ENCODE measurements at places on chromosomes 11 and 22.

- no peak for DNase-seq
Measured at GRCh38 chr11:78717041-78717440, 142.4 kb upstream of the NARS2 start.

DNA sequence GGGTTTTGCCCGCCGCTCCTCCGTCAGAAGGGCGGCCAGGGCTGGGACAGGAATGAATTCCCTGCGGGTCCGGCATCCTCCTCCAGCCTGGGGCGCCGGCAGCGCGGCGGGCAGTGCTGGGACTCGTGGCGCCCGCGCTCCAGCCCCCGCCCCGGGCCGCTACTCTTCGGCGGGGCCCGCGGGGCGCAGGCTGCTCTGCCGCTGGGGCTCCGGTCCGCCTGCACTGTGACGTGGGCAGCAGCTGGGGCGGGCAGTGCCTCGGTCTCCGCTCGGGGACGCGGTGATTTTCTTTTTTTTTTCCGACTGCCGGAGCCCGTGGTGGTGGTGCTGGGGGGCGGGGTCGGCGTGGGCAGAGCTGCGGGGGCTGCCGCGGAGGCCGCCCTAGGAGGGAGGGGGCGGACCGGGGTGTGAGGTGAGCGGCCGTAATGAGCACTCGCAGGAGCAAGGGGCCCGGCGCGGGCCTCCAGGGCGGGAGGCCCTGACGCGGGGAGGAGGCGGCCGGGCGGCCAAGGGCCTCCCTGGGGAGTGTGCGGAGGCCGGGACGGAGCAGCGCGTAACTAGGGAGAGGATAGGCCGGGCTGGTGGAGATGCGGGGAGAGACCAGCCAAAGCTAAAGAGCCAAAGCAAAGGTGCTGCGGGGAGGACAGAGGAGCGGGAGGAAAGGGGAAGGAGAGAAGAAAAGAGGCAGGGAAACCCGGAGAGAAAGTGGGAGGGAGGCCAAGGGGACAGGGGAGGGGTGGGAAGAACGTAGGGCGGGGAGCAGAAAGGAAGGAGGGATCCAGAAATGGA, 73.3 kb upstream of the ZBED5 start:
- peak; percentile 62 for DNase-seq

GRCh38 chr22:25970999-25971811, 198.1 kb upstream of the SEZ6L start:
- DNase-seq, result no peak

DNA sequence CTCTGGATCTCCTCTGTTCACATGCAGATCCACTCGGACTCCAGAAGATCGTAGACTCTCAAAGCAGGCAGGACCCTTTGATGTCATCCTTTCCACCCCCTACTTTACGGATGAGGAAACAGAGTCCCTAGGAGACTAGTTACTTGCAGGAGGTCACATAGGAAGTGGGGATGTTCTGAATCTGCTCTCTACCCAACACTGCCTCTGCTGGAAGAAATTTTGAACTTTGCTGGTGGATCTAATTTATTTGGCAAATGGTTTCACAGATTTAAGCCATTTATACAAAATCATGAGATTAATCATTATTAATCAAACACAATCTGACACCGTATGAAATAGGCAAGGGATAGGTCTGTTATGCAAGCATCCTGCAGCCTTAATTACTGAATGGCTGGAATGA, 55.0 kb upstream of the USP47 start:
- no peak for DNase-seq

DNA sequence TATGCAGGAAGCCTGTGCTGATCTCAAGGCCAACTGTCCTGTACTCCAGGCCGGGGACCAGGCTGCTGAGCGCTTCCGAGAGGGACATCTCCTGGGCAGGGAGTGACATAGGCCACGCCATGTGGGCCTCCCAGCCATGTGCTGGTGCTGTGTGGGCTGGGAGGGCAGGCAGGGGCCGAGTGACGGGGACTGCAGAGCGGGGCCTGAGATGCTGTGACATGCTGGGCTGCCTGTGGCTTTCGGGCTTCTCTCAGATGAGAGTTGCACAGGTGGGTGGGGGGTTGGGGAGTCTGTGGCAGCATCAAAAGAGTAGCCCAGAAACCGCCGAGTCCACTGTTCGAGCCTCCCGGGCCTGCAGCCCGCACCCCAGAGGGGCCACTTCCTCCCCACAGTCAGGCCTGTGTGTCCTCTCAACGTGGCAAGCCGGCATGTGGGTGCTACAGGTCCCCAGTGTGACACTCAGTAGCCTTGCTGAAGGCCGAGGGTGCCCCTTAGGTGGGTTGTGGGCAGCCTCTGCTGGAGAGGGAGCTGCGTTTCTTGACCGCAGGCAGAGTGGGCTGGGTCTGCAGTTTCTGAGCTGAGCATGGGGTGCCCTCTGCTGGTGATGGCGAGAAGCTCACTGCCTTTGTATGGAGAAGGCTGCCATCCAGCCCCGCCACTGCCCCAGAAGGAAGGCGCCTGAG, 101.2 kb downstream of the BCR start:
- no peak for DNase-seq

GRCh38 chr11:100578831-100579311, 108.2 kb upstream of the ARHGAP42 start:
- no peak for DNase-seq

GRCh38 chr22:26588729-26589366, 1.1 kb downstream of the TPST2 start:
- no peak for DNase-seq

GRCh38 chr22:23743303-23743705, 7.6 kb downstream of the ZNF70 start:
- peak; percentile 26 for DNase-seq

- DNase-seq, result no peak
Measured at GRCh38 chr11:46678741-46679130, 21.7 kb downstream of the ARHGAP1 start.

DNA sequence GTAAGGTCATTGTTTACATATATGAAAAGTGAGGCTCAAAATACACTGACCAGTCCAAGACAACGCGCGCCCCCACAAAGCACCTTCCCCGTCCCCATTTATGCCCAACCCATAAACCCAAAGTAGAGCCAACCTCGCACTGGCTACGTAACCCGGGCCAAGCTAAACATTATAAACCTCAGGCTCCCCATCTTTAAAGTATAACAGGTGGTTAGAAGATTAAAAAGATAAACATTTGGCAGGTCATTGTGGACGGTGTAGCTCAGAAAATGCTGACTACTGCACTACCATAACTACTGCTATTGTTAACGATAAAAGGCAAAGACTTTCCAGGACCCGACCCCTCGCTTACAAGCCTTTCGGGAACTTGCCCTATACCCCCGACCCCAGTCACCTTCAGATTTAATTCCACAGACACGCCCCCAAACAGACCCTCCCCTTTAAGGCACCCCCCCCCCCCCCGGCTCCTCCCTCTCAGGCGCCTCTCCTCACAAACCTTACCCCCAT, 470 bp downstream of the NUMA1 start:
- DNase-seq, result peak; percentile 46

- DNase-seq, result no peak
Measured at GRCh38 chr11:70503468-70504221, 105.3 kb downstream of the CTTN start.

GRCh38 chr11:68982134-68982533, 1.3 kb upstream of the MRGPRD start:
- no peak for DNase-seq

DNA sequence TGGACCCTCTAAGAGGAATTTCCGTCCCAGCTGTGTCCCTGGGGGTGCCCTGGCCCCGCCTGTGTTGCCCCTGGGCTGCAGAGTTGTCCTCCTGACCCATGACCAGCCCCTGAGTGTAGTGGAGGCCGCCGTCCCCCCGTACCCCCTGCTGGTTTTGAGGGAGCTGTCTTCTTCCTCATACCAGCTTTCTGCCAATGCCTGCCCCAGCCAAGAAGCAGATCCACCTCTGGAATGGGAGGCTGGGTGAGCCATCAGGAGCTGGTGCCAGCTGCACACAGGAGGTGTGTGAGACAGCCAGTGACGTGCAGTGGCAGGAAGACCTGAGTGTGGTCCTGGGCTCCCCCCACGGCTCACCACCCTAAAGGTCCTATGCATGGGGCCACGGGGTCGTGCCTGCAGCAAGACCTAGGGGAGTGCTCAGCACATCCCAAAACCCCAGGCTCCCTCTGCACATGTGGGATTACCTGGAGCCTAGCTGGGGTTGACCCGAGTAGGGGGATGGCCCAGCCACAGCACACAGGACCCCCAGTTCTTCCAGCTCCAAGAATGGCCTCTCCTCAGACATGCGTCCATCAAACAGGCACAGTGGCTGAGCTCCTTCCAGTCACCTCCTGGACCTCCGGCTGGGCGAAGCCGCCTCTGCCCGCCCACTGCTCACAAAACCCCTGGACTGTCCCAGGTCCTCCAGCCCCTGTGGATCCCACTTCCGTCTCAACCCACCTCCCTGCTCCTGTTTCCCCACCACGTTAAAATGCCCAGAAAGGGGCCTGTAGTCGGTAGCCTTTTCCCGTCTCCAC, 647.6 kb downstream of the BRD1 start:
- no peak for DNase-seq

DNA sequence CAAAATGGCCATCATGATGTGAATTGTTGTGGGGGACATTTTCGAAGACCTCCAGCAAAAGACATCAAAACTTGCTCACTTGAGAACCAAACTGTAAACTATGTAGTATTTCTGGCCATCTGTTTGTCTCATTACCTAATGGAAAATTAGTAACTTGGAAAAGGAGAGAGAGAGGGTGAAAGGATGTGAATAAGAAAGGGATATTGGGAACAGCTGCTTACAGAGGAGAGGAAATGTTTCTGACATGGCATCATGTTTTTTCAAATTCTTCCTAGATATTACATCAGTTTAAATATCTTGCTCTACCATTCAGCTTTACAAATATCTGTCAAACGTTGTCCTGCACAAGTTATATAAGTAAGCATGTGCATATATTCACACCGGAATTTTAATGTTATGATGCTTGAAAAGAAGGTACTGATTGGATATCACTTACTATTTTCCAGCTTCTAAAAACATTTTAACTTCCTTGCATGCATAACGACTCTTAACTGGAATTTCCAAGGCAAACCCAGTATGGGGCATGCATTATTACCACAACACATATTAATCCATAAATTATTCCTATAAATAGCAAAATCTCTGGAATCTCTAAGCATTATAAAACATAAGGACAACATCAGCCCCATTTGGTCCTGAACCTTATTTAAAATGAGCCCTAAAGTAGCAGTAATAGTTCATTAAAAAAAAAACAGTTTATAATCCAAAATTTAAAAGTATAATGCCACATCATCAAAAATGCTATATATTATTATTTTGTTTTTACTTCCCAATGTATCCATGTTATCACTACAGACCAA, 20.0 kb downstream of the GUCY1A2 start:
- no peak for DNase-seq

- no peak for DNase-seq
Measured at GRCh38 chr11:31845331-31845730, 34.2 kb upstream of the PAX6 start.

DNA sequence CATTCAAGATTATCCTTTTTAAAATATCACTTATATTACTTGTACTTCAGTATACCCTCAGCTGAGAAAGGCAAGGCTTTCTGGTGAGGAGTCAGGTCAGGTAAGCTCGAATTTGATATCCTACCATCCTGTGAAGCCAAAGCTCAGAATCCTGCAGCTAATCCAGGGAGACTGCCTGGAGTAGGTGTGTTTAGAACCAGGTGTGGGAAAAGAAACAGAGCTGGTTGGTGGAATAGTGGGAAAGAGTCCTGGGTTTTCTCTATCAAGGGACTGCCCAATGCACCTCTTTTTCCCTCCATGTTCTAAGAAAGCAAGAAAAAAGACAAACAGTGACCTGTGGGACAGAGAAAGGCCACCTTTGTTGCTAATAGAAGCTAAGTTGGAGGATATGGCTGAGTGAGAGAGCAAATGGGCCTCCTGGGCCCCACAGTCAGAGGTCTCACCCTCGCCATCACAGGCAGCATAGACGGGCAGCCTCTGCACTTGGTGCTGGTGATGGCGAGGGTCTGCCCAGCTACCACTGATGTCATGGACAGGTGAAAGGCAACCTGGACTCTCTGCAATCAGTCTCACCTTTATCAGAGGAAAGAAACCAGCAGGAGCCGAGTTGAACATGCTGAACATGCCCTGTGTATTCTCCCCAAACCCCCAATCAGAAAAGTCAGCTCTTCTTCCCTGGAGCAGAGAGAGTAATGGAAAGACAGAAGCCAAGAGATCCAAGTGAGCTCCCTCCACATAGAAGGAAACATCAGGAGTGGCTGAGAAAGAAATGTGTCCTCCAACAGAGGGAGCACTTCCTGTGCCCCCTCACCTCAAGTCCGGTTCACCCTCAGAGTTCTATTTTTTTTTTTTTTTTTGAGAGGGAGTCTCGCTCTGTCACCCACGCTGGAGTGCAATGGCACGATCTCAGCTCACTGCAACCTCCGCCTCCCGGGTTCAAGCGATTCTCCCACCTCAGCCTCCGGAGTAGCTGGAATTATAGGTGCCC, 491.3 kb downstream of the BUD13 start:
- no peak for DNase-seq

GRCh38 chr11:122732342-122733315, 77.1 kb downstream of the UBASH3B start:
- DNase-seq, result no peak

- no peak for DNase-seq
Measured at GRCh38 chr11:19805376-19805775, 92.7 kb downstream of the NAV2 start.

- DNase-seq, result no peak
Measured at GRCh38 chr11:102664001-102664752, 39.0 kb upstream of the MMP20 start.

- no peak for DNase-seq
Measured at GRCh38 chr11:114132417-114132816, 72.9 kb downstream of the ZBTB16 start.

GRCh38 chr11:68399916-68400315, 60.6 kb upstream of the PPP6R3 start:
- DNase-seq, result no peak

DNA sequence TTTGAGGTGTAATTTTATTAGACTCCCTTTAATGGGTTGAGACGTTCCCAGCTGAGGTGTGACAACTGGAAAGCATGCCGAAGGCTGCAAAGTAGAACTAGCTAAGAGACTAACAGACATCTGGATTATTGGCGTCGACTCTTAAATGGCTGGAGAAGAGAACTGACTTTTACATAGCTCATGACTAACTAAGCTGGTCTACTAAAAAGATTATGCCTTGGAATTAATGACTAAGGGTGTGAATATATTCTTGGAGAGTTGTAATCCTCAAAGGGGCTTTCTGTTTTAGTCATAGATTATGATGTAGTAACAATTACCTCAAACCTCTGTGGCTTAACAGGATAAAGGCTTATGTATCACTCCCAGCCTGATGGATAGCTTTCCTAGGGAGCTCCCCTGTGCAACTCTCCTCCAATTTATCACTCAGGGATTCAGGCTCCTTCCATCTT, 39.5 kb upstream of the SLC5A12 start:
- no peak for DNase-seq

GRCh38 chr22:25448435-25449051, 115.9 kb upstream of the GRK3 start:
- no peak for DNase-seq

- DNase-seq, result no peak
Measured at GRCh38 chr11:45169310-45170072, 23.1 kb downstream of the PRDM11 start.

GRCh38 chr11:61460474-61460881, 30.6 kb downstream of the SDHAF2 start:
- peak; percentile 35 for DNase-seq

DNA sequence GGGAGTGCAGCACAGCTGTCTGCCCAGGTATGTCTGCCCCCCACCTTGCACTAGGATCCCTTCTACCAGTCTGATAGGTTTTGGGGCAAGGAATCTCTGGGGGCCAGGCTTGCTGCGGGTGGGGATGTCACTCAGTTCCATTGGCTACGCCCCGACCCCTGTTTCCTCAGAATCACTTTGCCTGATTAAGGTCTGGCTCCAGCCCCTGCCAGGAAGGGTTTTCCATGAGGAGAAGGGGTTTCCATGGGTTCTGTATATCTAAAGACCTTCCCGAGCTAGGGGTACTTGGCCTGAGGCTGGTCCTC, 14.0 kb downstream of the OTOG start:
- no peak for DNase-seq
